Activated T-helper 1 cell treated with anti-CD3 and anti-CD28 coated beads, Interleukin-12 subunit alpha, Interleukin-12 subunit beta, Interleukin-2, Interleukin-4 antibody, amounts not matched to agents 30 ng/mL and 10 ng/mL and 1 ng/mL, durations not matched to agents 14 hours and 24 hours and 36 hours (primary cell): ENCODE measurements at places on chromosomes 7 and 10. TPM values are rescaled to one million over a fixed set of nuclear protein-coding genes. Genes with fewer than 3 reads are reported as not detected.

Gene H2BK1
- total RNA-seq, result not detected in 2 replicates

GRCh38 chr10:33772370-33773252 is 438.1 kb upstream of the NRP1 start:
- no peak overlapping the region for H3K27ac ChIP-seq
- H3K36me3 ChIP-seq, result no peaks in the 10 kb centered on the region
- no peak for DNase-seq
- H3K27me3 ChIP-seq, result peaks cover 2% of the 10 kb centered on the region

Gene SYCE1
- 0.24 and 0.34 TPM in 2 replicates for total RNA-seq

Gene GPRIN2
- total RNA-seq, result not detected in 2 replicates

DNA sequence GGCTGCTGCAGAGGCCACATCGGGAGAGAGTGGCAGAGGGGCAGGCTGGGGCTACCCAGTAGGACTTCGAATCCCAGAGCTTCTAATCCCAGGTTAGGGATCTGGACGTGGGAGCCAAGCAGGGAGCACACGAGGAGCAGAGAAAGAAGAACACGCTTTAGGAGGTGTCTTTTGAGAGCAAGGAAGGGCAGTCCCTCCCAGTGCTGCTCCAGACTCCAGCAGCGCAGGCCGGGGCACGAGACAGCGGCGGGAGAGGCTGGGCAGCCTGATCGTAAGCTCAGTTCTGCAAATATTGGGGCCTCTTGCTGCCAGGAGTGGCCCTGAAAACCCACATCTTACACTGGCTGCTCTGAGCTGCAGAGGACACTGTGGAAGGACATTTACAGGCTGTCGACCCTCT is 75.9 kb downstream of the HIPK2 start:
- H3K27ac ChIP-seq, result peak overlapping the region; percentile 47
- H3K4me3 ChIP-seq, result no peak overlapping the region
- H3K36me3 ChIP-seq, result peaks cover 10% of the 10 kb centered on the region

GRCh38 chr7:140591180-140591902 is 49.3 kb downstream of the DENND2A start:
- DNase-seq, result no peak
- H3K27me3 ChIP-seq, result peaks cover 9% of the 10 kb centered on the region
- no peak overlapping the region for H3K27ac ChIP-seq
- no peak overlapping the region for H3K4me3 ChIP-seq

Gene TAX1BP1
- 88.6 and 90.9 TPM in 2 replicates for total RNA-seq

Gene NPFFR1
- total RNA-seq, result not detected in 2 replicates
